Activated naive CD4-positive, alpha-beta T cell treated with anti-CD3 and anti-CD28 coated beads, Interleukin-2, amount 50 U/mL, for 16 hours (primary cell): ENCODE measurements at places on chromosomes 5 and 9.
A peak's percentile ranks its signal among the peaks of the same experiment; 100 is the strongest.

- DNase-seq, result no peak
Observed at GRCh38 chr9:96186591-96187011, 115.4 kb downstream of the HSD17B3 start.

DNA sequence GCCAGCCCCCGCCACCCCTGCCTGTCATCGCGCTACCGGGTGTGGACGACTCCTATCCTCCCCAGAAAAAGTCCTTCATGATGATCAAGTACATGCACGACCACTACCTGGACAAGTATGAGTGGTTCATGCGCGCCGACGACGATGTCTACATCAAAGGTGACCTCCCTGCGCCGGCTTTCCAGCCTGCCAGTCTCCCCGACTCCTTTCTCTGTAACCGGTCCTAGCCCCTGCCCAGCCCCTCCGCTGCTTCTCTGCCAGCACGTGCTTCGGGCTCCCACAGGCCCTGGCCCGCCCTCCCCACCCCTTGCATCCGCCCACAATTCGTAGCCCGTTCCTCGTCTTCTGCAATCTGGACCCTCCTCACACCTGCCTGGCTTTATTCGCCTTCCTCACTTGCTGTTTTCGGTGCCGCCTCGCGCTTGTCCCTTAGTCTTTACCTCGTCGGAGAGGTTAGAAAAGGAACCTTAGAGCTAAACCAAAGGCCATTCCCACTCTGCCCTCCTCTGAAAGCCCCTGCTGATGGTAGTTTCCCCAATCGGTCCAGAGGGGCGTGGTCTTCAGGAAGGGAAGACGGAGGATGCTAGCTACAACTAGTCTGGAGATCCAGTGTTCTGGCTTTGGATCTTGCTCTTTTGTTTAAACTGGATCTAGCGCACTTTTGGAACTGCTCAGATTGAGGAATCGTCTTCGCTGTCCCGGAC is 1.4 kb downstream of the CHSY3 start:
- no peak for DNase-seq

- DNase-seq, result peak; percentile 55
Observed at GRCh38 chr9:92961627-92962302, 14.4 kb downstream of the FGD3 start.

DNA sequence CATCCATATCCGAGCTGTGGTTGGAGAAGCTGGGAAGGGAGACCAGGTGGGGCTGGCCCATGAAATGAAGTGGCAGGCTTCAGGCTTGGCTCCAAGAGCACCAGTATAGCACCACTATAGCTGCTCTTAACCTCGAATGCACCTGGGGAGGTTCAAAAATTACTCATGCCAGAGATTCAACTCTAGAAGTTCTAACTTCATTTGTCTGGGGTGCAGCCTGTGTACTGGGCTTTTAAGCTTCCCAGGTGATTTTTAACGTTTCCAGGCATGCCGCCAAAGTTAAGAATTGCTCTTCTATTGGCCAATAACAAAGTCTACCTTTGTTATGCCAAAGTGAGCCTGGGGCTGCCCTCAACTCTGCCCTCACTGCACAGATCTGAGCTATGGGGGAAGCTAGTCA is 458 bp downstream of the PRSS3 start:
- no peak for DNase-seq

DNA sequence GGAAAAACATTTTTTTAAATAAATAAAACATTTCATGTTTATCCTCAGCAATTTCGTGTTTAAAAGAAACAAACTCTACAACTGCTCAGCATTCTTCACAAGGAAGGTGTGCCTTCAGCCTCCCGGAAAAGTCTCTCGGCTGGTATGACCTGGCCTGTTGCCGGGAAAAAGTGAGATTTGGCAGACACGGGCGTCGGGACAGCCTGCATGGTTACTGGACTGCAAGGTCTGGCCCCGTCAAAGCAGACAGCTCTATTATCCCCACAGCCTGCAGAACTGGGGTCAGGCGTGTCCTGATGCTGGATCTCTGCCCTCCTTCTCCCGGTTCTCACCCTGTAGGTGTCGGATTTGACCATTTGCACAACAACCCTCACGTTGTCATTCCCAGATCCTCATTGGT is 120.3 kb upstream of the SPATA31C2 start:
- DNase-seq, result no peak

DNA sequence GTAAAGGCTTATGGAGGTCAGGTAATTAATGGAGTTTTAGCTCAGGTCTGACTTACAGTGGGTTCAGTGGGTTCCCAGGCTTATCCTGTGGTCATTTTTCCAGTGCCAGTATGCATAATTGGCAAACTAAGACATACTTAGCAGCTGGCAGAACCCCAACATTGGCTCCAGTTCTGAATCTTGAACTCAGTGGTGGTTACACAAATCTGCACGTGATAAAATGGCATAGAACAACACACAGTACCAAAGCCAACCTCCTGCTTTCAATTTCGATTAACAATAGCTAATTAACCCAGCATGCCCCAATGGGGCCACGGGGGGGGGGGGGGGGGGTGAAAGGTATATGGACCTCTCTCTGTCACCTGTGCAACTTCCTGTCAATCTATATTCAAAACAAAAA is 19.0 kb upstream of the BARX1 start:
- no peak for DNase-seq

DNA sequence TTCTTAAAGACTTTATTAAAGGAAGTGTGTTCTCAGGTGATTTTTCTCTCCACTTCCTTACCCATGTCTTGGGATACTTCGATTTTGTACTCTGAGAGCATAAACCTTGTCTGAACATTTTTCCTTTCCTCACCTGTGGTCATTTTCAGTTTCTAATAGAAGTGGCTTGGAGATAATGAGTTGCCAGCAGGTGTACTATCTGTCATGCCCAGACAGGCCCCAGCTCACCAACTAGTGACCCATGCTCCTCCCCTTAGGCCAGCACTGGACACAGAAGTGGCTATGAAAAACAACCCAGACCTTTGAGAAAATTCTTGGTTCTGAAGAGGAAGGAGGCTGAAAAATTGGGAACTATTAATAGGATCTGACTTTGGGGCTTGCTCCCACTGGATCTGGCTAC is 49.2 kb upstream of the SMIM32 start:
- DNase-seq, result no peak

DNA sequence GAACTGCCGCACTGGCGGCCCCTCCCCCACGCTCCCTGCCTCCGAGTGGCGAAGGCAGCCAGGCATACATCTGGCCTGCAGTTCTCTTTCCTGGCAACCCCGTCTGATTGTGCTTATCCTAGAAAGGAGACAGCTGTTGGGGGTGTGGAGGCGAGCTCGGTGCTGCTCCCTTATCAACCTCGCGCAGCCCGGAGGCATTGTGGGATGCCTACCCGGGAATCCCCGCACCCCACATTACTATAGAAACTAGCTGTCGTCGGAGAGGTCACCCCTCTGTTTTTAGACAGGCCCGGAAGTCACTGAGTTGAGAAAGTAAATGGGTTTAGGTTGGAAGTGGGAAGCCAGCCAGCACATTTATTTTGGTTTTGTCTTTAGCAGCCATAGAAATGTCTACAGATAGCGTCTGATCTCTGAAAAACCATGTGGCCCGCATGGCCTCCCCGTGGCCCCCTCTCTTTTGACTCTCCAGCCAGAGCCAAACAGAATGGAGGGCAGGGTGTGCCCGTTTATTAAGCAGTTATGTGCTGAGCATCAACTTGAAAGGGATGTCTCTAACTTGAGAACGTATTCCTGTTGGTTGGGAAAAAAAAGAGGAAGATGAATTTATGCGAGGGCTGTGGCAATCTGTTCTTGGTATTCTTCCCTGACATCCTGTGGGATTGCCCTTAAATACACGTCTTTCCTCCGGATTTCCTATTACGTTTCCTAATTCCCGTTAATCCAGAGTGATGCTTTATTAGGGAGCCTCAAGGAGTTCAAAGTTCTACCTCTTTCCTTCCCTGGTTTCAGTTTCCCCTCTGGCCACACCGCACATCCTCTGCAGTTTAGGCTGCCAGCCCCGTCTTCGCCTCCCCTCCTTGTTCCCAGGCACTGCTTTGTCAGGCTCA is 3.9 kb downstream of the STC2 start:
- DNase-seq, result no peak

GRCh38 chr5:153187503-153187902 is 303.0 kb upstream of the GRIA1 start:
- DNase-seq, result no peak

- DNase-seq, result no peak
Observed at GRCh38 chr9:89730715-89731114, 125.9 kb downstream of the GADD45G start.

DNA sequence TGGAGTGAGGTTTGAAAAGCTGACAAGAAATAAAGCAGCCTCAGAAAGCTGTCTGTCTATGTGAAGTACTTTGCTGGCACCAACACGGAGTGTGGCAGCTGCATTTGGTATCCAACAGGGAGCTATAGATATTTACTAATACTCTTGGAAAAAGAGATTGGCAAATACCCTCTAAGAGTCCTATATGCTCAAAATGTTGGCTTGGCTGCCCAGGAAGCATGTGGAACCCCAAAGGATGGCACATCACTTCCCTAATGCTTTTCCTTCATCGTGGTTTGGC is 398.3 kb downstream of the TLE4 start:
- DNase-seq, result no peak

DNA sequence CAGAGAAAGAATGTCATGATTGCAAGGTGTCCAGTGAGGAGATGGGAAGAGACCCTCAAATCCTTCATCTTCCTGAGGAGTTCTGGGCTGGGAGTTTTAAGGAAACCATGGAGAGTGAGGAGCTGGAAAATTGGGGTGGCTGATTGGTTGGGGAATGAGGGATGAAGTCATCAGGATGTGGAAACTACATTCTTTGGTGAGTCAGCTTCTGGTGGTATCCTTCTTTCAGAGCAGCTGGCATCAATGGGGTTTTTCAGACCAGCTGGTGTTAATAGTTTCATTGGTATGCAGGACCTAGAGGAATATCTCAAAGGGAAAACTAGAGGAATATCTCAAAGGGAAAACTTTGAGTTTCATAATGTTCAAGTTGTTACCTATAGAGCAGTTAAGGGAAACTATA is 45.2 kb downstream of the RNF180 start:
- DNase-seq, result no peak

DNA sequence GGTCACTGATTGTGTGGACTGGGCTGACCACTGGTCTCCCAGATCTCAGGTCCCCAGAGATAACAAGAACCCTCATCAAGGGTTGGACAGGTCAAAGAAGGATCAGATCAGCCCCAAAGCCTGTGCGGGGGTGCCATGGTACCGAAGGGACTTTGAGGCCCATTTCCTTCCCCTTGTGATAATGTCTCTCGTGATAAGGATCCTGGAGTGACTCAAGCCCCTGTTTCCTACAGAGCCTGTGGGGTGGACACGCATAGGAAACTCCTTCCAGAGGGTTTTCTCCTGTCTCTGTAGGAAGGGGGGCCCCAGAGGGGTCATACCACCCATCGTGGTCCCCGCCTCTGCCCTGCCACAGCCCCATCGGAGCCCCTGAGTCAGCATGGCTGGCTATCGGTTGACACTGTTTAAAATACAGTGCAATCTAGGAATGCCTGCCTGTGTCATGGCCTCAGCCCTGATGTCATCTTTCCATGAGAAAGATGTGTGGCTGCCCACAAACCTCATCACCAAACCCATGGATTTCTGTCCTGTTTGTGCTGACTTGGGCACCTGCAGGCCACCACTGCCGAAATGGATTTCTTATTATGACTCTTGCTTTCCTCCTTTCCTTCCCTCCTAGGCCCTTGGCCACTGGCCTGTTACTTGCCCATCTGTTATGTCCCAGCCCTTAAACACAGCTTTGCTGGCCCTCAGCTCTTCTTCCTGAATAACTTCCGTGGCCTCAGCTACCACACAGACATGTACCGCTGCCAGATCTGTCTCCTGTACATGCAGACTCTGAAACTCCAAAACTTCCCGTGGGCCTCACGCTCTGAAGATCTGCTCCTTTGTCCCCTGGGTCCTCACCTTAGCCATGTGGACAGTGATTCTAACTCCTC is 2.9 kb upstream of the CSF2 start:
- DNase-seq, result no peak

- no peak for DNase-seq
Observed at GRCh38 chr5:33650911-33651310, 210.1 kb downstream of the TARS1 start.

DNA sequence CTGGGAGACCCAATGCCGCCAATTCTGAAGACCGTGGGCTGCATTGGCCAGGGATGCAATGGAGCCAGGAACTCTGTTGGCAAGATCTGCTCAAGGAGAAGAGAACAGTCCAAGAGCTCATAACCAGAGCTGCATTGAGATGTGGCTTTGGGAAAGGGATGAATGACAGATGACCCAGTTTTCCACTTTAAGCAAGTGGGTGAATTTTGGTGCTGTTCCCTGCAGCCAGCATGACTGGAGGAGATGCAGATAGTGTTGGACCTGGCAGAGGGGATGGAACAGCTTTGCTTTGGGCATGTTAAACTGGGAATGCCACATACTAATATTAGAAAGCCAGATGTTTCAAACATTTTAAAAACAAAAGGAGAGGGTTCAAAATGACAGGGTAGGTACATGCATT is 143.1 kb downstream of the FSTL4 start:
- DNase-seq, result no peak

DNA sequence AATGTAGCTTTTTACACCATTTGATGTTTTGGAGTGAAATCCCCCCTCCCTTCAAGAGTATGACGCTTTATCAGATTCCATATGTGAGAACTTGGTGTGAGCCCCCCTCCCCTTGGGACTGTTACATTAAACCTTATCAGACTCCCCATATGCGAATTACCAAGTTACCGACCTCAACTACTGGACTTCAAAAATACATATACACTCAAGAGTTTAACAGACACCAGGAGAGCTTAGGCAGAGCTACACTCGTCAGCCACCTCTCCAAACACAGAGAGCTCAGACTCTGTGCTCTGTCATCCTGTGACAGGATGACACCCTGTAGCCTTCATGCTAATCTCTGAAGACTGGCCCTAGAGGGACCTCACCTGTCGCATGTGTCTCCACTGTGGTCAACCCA is 50.2 kb downstream of the FAM114A2 start:
- DNase-seq, result no peak

- DNase-seq, result no peak
Observed at GRCh38 chr9:98791608-98792490, 4.5 kb downstream of the ANKS6 start.

DNA sequence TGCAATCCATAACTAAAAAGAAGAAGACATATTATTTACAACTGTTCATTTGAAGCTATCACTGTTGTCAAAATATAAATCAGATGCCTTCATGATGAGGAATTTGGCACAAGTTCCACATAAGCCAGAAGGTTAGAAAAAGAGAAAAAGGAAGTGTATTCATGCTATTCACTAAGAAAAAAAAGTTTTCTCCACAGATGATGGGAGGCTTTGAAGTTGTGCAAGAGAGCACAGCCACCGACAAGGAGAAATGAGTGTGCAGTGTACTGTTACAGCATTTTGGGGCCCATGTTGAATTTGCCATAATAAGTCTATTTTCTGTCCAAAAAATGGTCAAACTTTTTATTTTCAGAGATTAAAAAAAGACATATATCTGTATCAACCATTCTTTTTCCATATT is 32.9 kb upstream of the IFNK start:
- DNase-seq, result no peak
